ENCODE measurements at places on chromosomes 16 and 17. TPM values are rescaled to one million over a fixed set of nuclear protein-coding genes. Genes with fewer than 3 reads are reported as not detected.

DNA sequence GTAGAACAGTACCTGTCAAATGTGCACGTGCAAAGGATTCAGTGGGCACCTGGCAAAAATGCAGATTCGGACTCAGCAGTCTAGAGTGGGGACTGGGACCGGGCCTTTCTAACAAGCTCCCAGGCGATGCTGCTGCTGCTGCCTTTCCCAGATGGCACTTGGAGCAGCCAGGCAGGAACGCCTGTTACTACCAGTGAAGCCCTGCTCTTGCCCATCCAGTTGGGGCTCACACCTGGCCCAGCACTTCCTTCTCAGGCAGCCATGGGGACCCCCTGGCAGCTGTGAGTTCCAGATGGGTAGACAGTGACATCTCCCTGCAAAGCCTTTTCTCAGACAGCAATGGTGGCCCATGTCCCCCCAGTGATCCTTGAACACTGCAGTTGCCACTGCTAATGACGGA, 30.4 kb downstream of the KDM8 start:
- H3K4me3 ChIP-seq, result no peak overlapping the region
- H3K4me1 ChIP-seq, result peaks cover 7% of the 10 kb centered on the region
- no peak overlapping the region for H3K27ac ChIP-seq
- DNase-seq, result no peak
- H3K27me3 ChIP-seq, result no peaks in the 10 kb centered on the region
- no peaks in the 10 kb centered on the region for H3K36me3 ChIP-seq

GRCh38 chr16:22625967-22626366, 115.3 kb downstream of the NPIPB5 start:
- peaks cover 4% of the 10 kb centered on the region for H3K4me1 ChIP-seq
- no peak for DNase-seq
- H3K27me3 ChIP-seq, result no peaks in the 10 kb centered on the region
- no peak overlapping the region for H3K4me3 ChIP-seq
- no peaks in the 10 kb centered on the region for H3K36me3 ChIP-seq
- no peak overlapping the region for H3K27ac ChIP-seq

DNA sequence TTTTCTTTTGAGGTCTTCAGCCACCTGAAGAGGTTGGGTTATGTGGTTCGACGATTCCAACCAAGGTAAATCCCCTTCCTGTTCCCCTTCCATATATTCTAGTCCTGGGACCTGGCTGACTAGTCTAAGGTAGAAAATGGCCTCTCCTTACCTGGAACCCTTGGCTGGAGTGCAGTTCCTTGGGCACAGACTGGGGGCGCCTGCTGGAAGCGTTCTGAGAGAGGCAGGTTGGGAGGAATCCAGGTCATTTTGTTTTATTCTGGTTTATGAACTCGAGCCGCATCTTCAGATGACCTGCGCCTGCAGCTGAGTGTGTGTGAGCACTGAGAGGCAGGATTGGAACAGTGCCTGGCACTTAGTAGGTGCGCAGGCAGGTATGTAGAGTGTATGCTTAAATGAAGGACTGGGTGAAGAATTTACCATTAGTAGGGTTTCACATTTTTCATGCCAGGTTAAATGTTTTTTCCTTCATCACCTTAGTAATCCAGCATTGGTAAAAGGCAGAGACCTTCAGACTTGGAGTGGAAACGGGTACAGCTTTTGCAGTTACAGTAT, 2.7 kb downstream of the TSEN54 start:
- H3K27ac ChIP-seq, result no peak overlapping the region
- DNase-seq, result no peak
- no peak overlapping the region for H3K4me3 ChIP-seq
- no peaks in the 10 kb centered on the region for H3K36me3 ChIP-seq
- H3K27me3 ChIP-seq, result no peaks in the 10 kb centered on the region

GRCh38 chr16:71387045-71387871, 28.7 kb downstream of the CALB2 start:
- no peak overlapping the region for H3K4me3 ChIP-seq
- H3K27ac ChIP-seq, result peak overlapping the region; percentile 31
- no peaks in the 10 kb centered on the region for H3K36me3 ChIP-seq

CARD14 gene
- total RNA-seq, result 0.32 TPM

DNA sequence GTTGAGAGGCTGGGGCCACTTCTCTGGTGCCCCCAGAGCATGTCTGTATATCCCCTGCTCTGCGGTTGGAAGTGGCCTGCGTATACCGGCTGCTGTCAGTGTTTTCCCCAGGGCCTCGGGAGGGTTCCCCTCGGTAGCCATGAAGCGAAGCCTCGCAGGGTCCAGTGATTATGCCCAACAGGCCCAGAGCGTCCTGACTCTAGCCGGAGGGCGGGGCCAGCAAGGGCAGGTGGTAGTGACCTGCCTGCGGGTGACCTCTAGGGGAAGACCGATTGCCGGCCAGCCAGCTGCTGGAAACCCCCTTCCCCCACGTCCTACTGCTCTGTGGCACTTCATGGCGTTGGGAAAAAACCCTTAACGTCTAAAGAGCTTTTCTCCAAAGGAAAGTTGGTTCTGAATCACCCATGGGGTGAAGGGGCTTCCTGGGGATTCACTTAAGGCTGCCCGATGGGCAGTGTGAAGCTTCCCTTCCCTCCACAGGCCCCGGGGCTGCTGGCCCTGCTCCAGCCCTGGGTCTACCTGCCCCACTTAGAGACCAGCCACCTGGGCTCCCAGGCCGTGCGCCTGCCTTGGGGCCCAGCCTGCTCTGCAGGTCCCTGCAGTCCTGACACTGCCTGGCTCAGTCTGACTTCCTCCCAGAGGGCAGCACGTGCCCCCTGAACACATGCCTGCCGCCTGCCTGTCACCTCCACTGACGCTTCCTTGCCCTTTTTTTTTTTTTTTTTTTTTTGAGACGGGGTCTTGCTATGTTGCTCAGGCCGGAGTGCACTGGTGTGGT, 72.8 kb downstream of the SOCS1 start:
- H3K27me3 ChIP-seq, result no peaks in the 10 kb centered on the region

GRCh38 chr16:2671741-2672140, 10.6 kb upstream of the KCTD5 start:
- no peak overlapping the region for H3K27ac ChIP-seq
- H3K27me3 ChIP-seq, result no peaks in the 10 kb centered on the region
- H3K36me3 ChIP-seq, result no peaks in the 10 kb centered on the region
- no peak overlapping the region for H3K4me3 ChIP-seq
- peaks cover 8% of the 10 kb centered on the region for H3K4me1 ChIP-seq

DNA sequence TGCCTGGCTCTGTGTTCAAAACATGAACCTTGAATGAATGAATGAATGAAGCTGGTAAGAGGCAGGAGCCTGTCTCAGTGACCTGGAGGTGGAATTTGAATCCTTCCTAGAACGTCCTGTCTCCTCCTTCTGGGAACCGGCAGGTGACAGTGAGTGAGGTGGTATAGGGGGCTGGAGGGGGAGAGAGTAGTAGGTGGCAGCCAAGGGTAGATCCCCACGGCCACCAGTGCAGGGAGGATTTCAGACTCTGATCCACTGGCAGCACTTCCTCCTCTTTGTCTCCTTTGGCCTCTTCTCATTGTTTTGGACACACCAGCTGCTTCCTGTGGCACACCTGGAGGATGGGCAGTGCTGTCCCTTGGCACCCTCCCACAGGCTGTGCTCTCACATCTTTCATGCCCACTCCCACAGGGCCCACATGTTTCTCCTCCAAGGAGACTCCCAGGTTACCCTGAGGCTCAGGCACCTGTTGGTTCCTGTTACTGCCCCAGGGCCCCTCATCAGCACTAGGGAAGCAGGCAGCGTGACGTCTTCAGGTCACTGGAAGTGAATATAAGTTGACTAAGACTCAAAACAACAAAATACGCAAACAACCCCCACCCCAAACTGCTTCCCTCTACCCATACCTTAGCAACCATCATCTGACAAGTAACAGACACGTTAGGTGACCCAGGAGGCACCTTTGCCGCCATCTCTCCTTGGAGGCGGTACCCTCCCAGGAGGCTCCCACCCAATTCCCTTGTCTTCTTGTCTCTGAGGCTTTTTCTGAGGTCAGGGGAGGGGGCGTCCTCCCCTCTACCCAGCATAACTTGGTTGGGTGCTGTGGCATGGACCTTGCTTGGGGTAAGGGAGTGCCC, 84.6 kb downstream of the N4BP1 start:
- DNase-seq, result no peak
- H3K4me3 ChIP-seq, result no peak overlapping the region
- H3K36me3 ChIP-seq, result no peaks in the 10 kb centered on the region
- H3K4me1 ChIP-seq, result no peaks in the 10 kb centered on the region

DNA sequence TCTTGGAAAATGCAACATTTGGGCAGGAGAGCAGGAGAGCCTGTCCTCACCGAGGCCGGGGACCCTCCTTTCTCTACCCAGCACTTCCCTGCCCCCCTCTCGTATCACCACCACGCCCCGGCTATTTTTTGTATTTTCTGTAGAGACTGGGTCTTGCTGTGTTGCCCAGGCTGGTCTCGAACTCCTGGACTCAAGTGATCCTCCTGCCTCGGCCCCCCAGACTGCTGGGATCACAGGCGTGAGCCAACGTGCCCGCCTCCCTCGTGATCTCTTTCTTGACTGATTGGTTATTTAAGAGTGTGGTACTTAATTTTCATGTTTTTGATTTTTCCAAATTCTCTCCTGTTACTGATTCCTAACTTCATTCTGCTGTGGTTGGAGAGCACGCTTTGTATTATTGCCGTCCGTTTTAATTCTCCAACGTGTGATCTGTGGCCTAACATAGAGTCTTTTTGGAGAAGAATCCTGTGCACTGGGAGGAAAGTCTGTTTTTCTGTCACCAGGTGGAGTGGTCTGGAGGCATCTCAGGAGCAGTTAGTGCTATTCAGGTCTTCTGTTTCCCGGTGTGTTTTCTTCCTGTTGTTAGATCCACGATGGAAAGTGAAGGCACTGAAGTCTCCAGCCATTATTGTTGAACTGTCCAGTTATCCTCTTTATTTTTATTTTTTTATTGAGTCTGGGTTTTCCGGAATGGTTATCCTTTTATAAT, 40.4 kb downstream of the ZNF778 start:
- DNase-seq, result no peak
- no peak overlapping the region for H3K27ac ChIP-seq
- H3K4me1 ChIP-seq, result peaks cover 12% of the 10 kb centered on the region
- H3K4me3 ChIP-seq, result peak overlapping the region; percentile 36
- no peaks in the 10 kb centered on the region for H3K27me3 ChIP-seq

DNA sequence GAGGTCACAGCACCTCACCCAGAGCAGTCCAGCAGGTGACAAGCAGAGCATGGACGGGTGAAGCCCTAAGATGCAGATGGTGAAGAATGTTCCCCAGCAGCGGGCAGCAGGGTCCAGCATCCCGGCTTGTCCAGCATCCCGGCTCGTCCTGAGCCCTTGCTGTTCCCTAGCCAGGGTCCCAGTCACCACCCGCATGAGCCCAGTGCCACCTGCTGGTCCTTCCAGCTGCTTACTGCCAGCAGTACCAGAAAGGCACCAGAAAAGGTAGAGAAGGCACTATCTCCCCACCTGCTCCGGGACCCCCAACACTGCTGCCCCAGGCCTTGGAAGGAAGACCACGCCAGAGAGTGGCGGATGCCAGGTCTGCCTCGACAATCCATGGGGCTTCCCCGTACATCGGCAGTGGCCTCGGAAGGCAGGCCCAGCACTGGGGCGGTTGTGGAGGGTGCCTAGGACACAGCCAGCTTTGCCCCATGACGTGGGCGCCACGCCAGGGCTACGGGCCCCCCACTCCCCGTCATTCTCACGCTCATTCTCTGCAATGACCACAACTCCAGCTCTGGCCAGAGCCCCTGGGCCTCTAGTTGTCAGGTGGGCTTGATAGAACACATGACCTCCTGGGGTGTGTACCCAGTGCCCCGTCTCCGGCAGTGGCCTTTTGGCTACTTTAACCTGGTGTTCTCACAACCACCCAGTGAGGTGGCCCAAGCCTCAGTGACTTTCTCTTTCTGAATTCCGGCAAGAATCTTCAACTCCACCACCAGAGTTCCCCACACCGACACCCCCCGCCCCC, 1.4 kb downstream of the CENPX start:
- peak overlapping the region; percentile 88 for H3K4me3 ChIP-seq
- H3K27ac ChIP-seq, result no peak overlapping the region
- H3K27me3 ChIP-seq, result no peaks in the 10 kb centered on the region
- H3K36me3 ChIP-seq, result no peaks in the 10 kb centered on the region
- H3K4me1 ChIP-seq, result peaks cover 6% of the 10 kb centered on the region

DPEP3 gene
- not detected for total RNA-seq

DNA sequence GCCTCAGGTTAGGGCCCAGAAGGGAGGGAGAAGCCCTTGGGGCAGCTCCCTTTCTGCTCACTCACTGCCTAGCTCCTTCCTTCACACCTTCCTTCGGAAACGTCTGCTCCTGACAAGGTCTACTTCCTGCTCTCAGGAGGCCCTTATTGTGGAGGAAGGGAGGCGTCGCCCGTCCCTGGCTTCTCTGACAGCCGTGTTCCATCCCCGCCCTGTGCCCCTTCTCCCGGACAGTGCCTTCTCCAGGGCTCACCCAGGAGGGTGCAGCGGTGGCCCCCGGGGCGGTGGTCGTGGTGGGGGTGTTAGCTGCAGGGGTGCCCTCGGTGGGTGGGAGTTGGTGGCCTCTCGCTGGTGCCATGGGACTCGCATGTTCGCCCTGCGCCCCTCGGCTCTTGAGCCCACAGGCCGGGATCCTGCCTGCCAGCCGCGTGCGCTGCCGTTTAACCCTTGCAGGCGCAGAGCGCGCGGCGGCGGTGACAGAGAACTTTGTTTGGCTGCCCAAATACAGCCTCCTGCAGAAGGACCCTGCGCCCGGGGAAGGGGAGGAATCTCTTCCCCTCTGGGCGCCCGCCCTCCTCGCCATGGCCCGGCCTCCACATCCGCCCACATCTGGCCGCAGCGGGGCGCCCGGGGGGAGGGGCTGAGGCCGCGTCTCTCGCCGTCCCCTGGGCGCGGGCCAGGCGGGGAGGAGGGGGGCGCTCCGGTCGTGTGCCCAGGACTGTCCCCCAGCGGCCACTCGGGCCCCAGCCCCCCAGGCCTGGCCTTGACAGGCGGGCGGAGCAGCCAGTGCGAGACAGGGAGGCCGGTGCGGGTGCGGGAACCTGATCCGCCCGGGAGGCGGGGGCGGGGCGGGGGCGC, 231.9 kb downstream of the SEC14L1 start:
- no peaks in the 10 kb centered on the region for H3K27me3 ChIP-seq
- DNase-seq, result peak; percentile 71
- H3K4me1 ChIP-seq, result peaks cover 48% of the 10 kb centered on the region

DNA sequence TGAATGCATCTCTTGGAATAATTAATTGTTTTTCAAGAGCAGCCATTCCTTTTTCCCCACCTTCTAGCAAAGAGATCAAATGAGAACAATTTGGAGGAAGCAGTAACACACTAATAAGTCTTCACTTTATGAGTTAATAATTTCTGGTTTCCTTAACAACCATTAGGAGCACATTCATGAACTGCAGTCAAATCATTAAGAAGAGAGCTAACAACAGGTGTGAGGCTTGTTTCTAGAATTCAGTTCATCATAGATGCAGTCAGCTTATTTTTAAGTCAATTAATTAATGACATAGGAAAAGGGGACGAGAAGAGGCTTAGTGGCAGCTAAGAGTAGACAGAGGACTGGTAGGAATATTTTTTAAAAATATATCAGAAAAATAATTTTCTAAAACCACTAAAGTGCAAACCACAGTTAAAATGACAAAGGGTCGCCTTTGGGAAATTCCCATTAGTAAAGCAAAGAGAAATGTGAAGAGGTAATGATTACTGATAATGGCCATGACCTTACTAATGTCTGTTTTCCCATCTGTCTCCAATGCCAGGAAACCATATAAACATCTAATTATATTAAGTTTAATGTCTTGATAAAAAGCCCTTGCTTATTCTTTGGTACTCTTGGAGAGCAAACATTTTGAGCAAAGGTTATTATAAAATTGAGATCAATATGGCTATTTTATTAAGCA, 184.2 kb downstream of the KCNJ2 start:
- H3K4me3 ChIP-seq, result no peak overlapping the region
- H3K27me3 ChIP-seq, result no peaks in the 10 kb centered on the region
- no peaks in the 10 kb centered on the region for H3K36me3 ChIP-seq
- H3K27ac ChIP-seq, result no peak overlapping the region

Measured in breast epithelium (tissue), 4 donors.